Activated CD8-positive, alpha-beta T cell treated with anti-CD3 and anti-CD28 coated beads for 36 hours (primary cell): ENCODE measurements at places on chromosomes 2 and 18. TPM values are rescaled to one million over a fixed set of nuclear protein-coding genes. Genes with fewer than 3 reads are reported as not detected.

CFAP210 gene
- not detected for total RNA-seq

GRCh38 chr2:64586883-64587481 is 62.9 kb downstream of the AFTPH start:
- peaks cover 15% of the 10 kb centered on the region for H3K4me1 ChIP-seq
- H3K4me3 ChIP-seq = no peak overlapping the region

GRCh38 chr2:6309415-6310255 is 556.1 kb downstream of the CMPK2 start:
- DNase-seq = no peak
- no peak overlapping the region for H3K4me3 ChIP-seq
- H3K36me3 ChIP-seq = no peaks in the 10 kb centered on the region
- H3K27ac ChIP-seq = no peak overlapping the region

GRCh38 chr18:27985832-27986231 is 191.1 kb downstream of the CDH2 start:
- H3K36me3 ChIP-seq = no peaks in the 10 kb centered on the region
- no peaks in the 10 kb centered on the region for H3K4me1 ChIP-seq
- no peak overlapping the region for H3K27ac ChIP-seq
- no peaks in the 10 kb centered on the region for H3K27me3 ChIP-seq
- H3K4me3 ChIP-seq = no peak overlapping the region

DNA sequence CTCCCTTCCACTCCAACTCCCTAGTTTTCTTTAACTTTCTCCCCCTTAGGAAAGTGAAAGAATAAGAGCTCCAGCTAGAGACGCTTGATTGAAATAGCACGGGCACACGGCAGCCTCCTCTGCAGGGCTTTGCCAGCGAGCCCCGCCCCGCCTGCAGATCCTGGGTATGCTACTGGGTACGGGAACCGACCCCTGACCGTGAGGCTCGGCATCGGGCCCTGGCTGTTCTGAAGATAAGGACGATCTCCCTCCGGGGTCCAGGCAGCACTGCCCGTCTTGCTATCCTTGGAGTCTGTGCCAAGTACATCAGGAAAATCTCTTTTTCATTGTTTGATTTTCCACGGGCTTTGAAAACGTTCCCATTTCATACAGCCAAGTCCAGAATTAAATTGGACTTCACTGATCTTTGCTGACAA is 284.5 kb downstream of the MTX2 start:
- peak overlapping the region; percentile 77 for H3K4me3 ChIP-seq
- H3K36me3 ChIP-seq = no peaks in the 10 kb centered on the region
- peak; percentile 49 for DNase-seq
- no peak overlapping the region for H3K27ac ChIP-seq
- H3K27me3 ChIP-seq = peaks cover 45% of the 10 kb centered on the region
- H3K4me1 ChIP-seq = peaks cover 7% of the 10 kb centered on the region

GRCh38 chr2:194252127-194252526 is 1404.9 kb upstream of the SLC39A10 start:
- H3K4me1 ChIP-seq = no peaks in the 10 kb centered on the region
- no peak overlapping the region for H3K4me3 ChIP-seq
- DNase-seq = no peak
- no peaks in the 10 kb centered on the region for H3K36me3 ChIP-seq

DNA sequence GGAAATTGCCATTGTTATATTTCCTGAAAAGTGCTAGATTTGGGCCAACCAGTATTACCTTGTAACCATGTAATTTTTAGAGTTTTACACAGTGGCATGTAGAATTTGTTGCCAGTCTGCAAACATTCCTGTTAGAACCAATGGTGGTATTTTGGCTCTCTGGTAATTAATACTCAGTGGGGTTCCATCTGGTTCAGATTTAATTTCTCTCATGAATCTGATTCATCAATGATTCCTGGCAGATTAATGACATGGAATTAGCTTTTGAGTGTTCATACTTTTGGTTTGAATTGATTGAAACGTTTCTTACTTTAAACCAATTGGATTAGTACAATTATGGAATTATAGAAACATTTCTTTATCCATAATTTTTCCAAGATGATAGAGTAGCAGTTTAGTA is 93.2 kb downstream of the MC4R start:
- H3K27ac ChIP-seq = no peak overlapping the region
- no peaks in the 10 kb centered on the region for H3K36me3 ChIP-seq
- no peaks in the 10 kb centered on the region for H3K4me1 ChIP-seq
- no peak for DNase-seq
- no peak overlapping the region for H3K4me3 ChIP-seq
- no peaks in the 10 kb centered on the region for H3K27me3 ChIP-seq

ZNF804A gene
- total RNA-seq = not detected

GRCh38 chr2:42238644-42239288 is 69.6 kb downstream of the EML4 start:
- no peaks in the 10 kb centered on the region for H3K27me3 ChIP-seq
- H3K4me3 ChIP-seq = no peak overlapping the region
- no peak overlapping the region for H3K27ac ChIP-seq
- H3K4me1 ChIP-seq = peaks cover 71% of the 10 kb centered on the region

- peaks cover 38% of the 10 kb centered on the region for H3K27me3 ChIP-seq
- H3K4me1 ChIP-seq = peaks cover 7% of the 10 kb centered on the region
- no peak overlapping the region for H3K27ac ChIP-seq
- no peaks in the 10 kb centered on the region for H3K36me3 ChIP-seq
Measured at GRCh38 chr2:26557244-26557925, 79.5 kb upstream of the OTOF start.

DNA sequence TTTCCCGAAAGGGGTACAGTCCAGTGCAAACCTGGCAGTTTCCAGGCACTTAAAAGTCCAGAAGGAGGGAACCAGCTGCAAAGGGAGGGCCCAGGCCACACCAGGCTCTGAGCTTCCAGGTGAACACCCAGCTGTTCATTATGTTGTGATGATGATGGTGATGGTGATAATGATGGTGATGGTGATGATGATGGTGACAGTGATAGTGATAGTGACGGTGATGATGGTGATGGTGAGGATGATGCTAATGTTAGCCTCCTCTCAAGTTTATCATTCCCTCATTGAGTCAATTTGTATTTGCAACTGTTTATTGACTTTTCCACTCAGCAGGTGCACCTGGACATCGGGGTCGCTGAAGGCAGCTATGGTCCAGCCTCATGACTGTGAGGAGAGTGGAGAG is 199.4 kb upstream of the ID2 start:
- no peak overlapping the region for H3K4me3 ChIP-seq
- peaks cover 72% of the 10 kb centered on the region for H3K4me1 ChIP-seq
- H3K27ac ChIP-seq = no peak overlapping the region
- peaks cover 9% of the 10 kb centered on the region for H3K36me3 ChIP-seq
